ENCODE measurements at places on chromosomes 4 and X.

GRCh38 chr4:77095101-77095821 lies 19.5 kb upstream of the CCNI start:
- peak; percentile 85 for DNase-seq

GRCh38 chrX:107288676-107289075 lies 82.3 kb downstream of the DNAAF6 start:
- no peak for DNase-seq

GRCh38 chr4:130056286-130056685 lies 960.3 kb downstream of the C4orf33 start:
- DNase-seq = no peak

DNA sequence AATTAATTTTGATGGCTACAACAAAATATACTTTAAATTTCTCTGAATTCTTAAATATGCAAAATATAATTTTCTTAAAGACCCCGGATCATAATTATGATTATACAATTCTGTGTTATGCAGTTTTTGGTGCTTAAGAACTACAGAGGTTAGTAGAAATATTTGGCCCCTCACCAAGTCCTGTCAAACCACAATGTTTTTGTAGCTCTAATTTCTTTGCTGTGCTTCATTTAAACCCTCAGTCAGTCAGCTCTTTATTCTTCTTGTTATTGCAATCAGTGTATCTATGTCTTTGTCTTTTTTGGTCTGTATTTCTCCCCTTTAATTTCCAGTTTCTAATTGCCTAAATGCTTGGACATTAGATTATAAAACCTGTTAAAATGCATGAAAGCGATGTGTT lies 186.1 kb downstream of the CAMK2D start:
- no peak for DNase-seq
